Naive thymus-derived CD8-positive, alpha-beta T cell (primary cell): ENCODE measurements at places on chromosomes 12 and 14.

DNA sequence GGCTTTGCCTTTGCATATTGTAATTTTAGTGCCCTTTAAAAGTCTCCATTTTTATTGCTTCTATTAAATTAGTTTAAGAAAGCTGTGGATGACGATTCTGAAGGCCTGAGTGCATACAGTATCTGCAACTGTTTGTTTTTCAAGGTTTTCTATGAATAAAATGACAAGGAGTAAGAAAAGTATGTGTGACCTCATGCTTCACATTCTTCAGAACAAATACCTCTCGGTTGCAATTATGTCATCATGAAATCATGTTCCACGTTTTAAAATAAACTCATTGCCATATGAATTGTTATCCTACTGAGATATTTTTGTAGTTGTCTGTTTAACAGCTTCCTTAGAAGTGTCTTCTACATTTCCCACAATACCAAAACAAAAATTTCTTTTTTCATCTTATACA, 374.6 kb downstream of the MDGA2 start:
- H3K27me3 ChIP-seq, result no peaks in the 10 kb centered on the region
- no peak overlapping the region for H3K27ac ChIP-seq
- H3K4me3 ChIP-seq, result no peak overlapping the region
- no peaks in the 10 kb centered on the region for H3K4me1 ChIP-seq

GRCh38 chr12:117359029-117359845, 2.2 kb downstream of the NOS1 start:
- H3K27me3 ChIP-seq, result peaks cover 53% of the 10 kb centered on the region
- DNase-seq, result no peak
- no peaks in the 10 kb centered on the region for H3K4me1 ChIP-seq
- no peaks in the 10 kb centered on the region for H3K36me3 ChIP-seq

GRCh38 chr14:88614218-88614907, 51.5 kb downstream of the ZC3H14 start:
- no peak for DNase-seq
- no peaks in the 10 kb centered on the region for H3K27me3 ChIP-seq
- no peak overlapping the region for H3K4me3 ChIP-seq
- H3K4me1 ChIP-seq, result peaks cover 14% of the 10 kb centered on the region
- no peak overlapping the region for H3K27ac ChIP-seq

GRCh38 chr12:105324704-105325103, 5.8 kb upstream of the C12orf75 start:
- H3K27me3 ChIP-seq, result no peaks in the 10 kb centered on the region
- H3K36me3 ChIP-seq, result no peaks in the 10 kb centered on the region
- no peak overlapping the region for H3K4me3 ChIP-seq
- H3K27ac ChIP-seq, result no peak overlapping the region
- peaks cover 26% of the 10 kb centered on the region for H3K4me1 ChIP-seq
- no peak for DNase-seq

GRCh38 chr12:8911606-8912268, 2.6 kb upstream of the PHC1 start:
- peak overlapping the region; percentile 7 for H3K27ac ChIP-seq
- H3K4me3 ChIP-seq, result no peak overlapping the region
- H3K36me3 ChIP-seq, result no peaks in the 10 kb centered on the region

DNA sequence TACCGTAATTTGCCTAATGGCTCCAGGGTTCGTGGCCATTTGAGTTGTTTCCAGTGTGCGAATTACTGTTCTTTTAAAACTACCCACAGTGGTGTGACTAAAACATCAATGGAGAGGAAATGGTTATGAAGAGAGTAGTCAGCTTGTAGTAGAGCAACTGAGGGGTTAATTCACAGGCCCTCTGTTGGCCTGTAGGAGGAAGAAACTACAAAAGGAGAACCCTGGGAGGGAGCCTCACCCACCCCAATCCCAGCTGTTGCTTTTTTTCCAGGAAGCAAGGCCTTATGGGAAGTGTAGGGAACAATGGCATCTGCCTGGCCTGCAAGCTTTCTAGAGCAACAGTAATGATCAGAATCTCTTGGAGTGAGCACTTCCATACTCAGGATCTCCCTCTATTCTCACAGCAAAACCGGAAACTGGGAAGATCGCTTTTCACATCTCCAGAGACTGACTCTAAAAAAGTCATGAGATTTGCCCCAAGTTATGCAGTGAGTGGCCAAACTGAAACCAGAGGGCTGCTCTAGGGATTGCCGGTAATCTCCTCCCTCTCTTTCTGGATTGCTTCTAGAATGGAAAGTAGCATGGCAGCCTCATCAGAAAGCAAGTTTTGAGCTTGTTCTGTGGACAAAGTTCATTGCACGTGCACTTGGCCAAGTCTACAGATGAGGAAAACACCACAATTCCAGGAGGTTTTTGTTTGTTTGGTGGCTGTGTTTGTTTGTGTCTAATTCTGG, 125.3 kb upstream of the PWP1 start:
- no peaks in the 10 kb centered on the region for H3K36me3 ChIP-seq
- H3K4me3 ChIP-seq, result no peak overlapping the region
- DNase-seq, result no peak
- H3K27me3 ChIP-seq, result no peaks in the 10 kb centered on the region
- H3K4me1 ChIP-seq, result peaks cover 10% of the 10 kb centered on the region
- no peak overlapping the region for H3K27ac ChIP-seq

DNA sequence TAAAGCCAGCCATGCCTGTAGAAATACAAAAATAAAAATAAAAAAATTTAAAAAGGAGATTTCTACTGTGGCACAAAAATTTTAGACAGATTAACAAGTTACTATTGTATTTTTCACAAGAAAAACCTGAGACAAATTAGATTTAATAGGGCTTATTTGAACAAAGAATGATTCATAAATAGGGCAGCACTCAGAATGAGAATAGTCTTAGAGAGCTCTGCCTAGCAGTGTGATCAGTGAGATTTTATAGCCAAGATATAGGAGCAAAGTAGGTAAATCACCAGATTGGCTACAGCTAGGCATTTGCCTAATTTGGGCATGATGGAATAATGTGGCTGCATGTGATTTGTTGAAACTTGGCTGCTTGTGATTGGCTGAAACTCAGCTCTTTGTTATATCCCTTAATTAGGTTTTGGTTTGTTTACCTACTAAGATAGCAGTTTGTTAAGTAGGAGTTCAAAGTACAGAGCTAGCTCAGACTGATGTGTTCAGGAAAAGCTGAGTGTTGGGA, 279.7 kb upstream of the TMTC1 start:
- DNase-seq, result no peak
- no peaks in the 10 kb centered on the region for H3K4me1 ChIP-seq
- H3K27me3 ChIP-seq, result no peaks in the 10 kb centered on the region
- H3K4me3 ChIP-seq, result no peak overlapping the region
- H3K36me3 ChIP-seq, result no peaks in the 10 kb centered on the region
